ENCODE measurements at places on chromosomes 13 and 19. TPM values are rescaled to one million over a fixed set of nuclear protein-coding genes. Genes with fewer than 3 reads are reported as not detected.

Gene ZNF567
- total RNA-seq = 8.5 TPM

Gene TMED1
- total RNA-seq = 24.1 TPM

Gene SYNE4
- 3.0 TPM for total RNA-seq

Gene LGALS7B
- total RNA-seq = not detected

Gene CCDC169
- not detected for total RNA-seq

Gene DHRS12
- 2.2 TPM for total RNA-seq

Gene CEACAM16
- total RNA-seq = not detected

Gene SELENOV
- not detected for total RNA-seq

Gene PSG11
- not detected for total RNA-seq

Gene ZNF627
- 6.8 TPM for total RNA-seq

Gene ZGLP1
- total RNA-seq = 7.3 TPM

Gene TRAPPC2B
- 3.5 TPM for total RNA-seq

Gene CEACAM1
- total RNA-seq = 2.8 TPM

Gene METTL21C
- not detected for total RNA-seq

Gene SPRED3
- 4.6 TPM for total RNA-seq

Gene MISP
- total RNA-seq = not detected

Gene PSG3
- not detected for total RNA-seq

Gene AKAP8
- 61.4 TPM for total RNA-seq

Gene PCDH17
- total RNA-seq = not detected

Gene POSTN
- not detected for total RNA-seq

Gene ZNF787
- 39.2 TPM for total RNA-seq

Gene TPTE2
- not detected for total RNA-seq

Gene APC2
- 0.17 TPM for total RNA-seq

Gene RXFP2
- total RNA-seq = not detected

Gene ZNF730
- 1.3 TPM for total RNA-seq

Gene CBY2
- total RNA-seq = not detected

Measured in natural killer cell treated with Interleukin-12 subunit alpha and Interleukin-12 subunit beta and Interleukin-15 and Interleukin-18, amount 100 ng/mL, for 72 hours (primary cell).